Neural crest cell (in vitro differentiated cells): ENCODE measurements at places on chromosomes 7 and 10. TPM values are rescaled to one million over a fixed set of nuclear protein-coding genes. Genes with fewer than 3 reads are reported as not detected.

The KLF14 gene
- total RNA-seq = not detected in 2 replicates

The ZC3HAV1L gene
- total RNA-seq = 0.16 and 0.44 TPM in 2 replicates

The EIF3A gene
- 163 and 169 TPM in 2 replicates for total RNA-seq

The TRIM73 gene
- total RNA-seq = 5.3 and 6.8 TPM in 2 replicates
